ENCODE measurements at places on chromosomes 3 and 15.

DNA sequence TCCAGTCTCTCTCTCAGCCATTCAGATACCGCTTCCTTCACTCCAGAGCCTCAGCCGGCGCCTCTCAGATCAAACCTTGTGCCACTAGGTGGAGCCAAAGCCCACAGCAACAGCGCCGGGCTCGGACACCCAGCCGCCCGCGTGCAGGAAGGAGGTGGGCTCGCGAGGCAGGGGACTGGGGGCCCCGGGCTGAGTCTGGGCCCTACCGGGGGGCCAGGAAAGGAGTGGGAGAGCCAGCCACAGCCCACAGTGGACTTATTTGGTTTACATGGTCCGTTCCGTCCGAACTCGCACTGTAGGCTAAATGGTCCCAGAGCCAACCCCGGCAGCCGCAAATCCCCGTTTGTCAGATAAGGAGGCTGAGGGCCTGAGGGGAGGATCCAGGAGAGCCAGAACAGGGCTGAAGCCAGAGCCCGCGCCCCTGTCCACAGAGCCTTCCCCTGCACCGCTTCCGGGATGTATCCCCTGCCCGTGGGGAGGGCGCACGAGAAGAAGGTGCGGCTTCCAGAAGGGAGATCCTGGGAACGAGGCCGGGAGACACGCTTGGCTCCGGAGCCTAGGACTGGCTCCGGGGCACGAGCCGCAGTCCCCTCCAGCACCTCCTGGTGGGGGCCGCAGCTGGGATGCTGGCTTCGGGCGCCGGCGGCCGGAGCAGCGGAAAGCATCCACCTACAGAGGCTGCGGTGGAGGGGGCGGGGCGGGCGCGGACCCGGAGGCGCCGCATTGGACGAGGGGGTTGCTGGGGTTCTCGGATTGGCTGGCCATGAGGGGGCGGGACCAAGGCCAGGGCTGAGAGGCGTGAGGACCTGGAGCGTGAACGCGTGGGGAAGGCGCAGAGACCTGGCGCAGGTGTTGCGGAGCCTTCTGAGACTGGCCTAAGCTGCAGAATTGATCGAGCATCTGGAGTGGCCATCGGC lies 6.5 kb upstream of the CYP11A1 start:
- DNase-seq, result peak; percentile 97

GRCh38 chr3:29281344-29282241 lies 722 bp downstream of the RBMS3 start:
- DNase-seq, result peak; percentile 66

DNA sequence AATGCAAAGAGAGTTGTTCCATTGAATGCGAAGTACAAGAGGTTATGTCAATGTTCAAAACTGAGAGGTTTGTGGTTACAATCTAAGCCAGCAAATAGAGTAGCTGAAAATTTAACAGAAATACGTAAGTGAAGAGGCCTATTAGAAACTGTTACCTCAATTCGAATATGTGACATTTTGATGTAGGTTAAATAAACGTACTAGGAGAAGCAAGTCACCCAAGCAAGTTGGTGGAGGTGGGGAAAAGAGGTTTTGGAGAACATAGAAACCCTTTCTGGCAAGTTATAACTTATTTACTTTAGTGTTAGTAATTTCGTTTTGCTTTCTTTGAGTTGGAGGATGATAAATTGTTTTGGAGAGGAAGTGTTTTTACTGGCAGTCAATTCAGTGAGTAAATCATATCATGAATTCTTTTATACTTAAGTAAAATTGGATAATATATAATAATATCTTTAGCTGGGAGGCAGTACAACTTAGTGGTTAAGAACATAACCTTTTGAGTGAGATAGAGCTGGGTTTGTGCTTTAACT lies 91.2 kb upstream of the NAALADL2 start:
- DNase-seq, result peak; percentile 74

DNA sequence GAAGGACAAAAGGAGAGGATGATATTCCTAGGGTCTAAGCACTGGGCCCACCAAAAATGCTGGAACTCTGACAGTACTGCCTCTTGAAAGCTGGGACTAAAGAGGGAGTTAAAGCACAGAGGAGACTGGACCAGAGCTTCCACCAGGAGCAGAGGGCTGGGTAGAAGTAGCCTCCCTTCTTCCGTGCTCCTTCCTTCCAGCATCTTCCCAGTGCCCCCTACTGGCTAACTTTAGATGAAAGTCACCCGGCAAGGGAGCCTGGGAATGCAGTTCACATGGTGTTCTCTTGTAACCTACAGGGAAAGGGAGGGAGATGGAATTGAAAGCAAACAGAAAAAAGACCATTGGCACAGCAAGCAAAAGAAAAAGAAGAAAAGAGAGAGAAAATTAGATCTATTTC lies 106.1 kb upstream of the COL8A1 start:
- peak; percentile 83 for DNase-seq

GRCh38 chr3:172786036-172786435 lies 35.5 kb downstream of the ECT2 start:
- no peak for DNase-seq

- no peak for DNase-seq
These were observed 8.7 kb downstream of the SPCS1 start for GRCh38 chr3:52714335-52715302.

- DNase-seq, result no peak
These were observed 132.2 kb downstream of the FNDC3B start for GRCh38 chr3:172171396-172172075.

GRCh38 chr3:168154089-168154488 lies 58.4 kb upstream of the GOLIM4 start:
- DNase-seq, result no peak

GRCh38 chr3:195911041-195911945 lies 2.9 kb upstream of the TNK2 start:
- DNase-seq, result no peak
